ENCODE measurements at places on chromosomes 13 and 19.
A peak's percentile ranks its signal among the peaks of the same experiment; 100 is the strongest.

DNA sequence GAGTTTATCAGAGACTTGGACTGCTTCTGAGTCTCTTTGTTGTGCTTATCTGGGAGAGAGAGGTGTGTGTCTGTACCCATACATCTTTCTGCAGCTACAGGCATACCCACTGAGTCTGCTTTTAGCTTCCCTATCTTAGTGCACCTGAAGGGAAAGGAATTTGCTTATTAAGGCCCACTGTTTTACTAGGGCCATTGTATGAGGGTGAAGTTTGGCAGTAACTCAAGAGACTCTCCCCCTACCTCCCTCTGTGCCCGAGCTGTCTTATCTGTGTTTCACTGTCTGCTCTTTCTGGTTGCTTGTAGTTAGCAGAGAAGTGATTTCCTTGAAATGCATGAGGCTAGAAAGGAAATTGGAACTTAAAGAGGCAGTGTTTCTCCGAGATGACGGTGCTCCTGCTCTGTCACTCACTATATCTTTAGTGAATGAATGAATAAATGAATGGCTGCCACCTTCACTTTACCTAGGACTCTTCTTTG, 678 bp upstream of the CD33 start:
- DNase-seq, result no peak

DNA sequence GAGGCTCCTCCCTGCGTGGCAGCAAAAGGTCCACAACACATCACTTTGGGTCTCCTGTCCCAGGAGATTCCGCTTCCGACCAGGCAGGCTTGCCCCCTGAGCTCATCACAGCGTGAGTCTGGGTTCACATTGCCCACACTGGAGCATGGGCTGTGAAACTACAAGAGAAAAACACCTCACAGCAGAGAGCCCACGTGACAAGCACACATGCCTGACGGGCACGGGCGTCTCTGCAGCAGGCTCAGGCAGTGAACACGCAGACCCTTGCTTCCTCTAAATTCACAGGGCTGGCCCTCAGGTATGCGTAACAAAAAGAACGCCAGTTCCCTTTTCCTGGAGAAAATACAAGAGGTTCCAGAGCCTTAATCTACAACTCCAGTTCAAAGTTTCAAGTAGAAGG, 41.9 kb downstream of the RASA3 start:
- peak; percentile 17 for DNase-seq

DNA sequence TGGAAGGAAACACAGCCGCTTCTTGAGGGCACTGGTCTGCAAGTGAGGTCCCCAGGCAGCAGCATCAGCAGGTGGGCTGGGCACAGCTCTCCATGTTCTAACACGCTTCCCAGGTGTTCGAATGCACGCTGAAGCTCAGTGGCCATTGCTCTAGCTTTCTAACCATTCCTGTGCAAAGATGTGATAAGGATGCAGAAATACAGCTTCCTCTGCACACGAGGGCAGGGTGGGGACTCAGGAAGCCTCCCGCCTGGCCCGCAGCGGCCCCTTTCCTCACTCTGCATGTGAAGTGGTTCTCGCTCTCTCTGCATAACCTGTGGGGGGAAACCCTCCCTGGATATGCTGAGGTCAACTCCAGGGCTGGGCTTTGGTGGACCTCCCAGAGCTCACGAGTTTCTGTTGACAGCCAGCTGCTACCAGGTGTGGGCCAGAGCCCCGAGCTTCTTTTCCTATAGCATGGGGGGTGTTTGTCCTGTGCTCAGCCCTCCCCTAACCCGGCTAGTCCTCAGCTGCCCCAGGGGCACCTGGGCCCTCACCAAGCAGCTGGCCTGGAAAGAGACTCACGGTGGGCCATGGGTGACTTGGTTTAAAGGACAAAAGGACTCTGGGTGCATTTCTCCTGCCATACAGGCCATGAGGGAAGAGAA, 168.2 kb downstream of the TEX29 start:
- DNase-seq, result no peak

DNA sequence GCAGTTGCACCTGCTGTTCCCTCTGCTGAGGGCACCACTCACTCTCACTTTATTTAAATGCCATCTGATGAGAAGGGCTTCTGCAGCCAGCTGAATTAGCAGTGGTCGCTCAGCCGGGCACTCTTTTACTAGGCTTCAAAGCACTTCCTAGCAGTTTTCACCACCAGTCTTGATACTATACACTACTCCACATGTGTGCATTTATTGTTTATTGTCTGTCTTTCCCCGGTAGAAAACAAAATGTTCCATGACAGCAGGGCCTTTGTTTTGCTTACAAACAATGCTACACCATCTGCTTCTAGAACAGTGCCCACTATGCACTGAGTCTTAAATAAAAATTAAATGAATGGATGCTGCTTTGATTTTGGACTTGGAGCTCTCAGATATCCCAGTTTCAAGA, 404.9 kb downstream of the FGF14 start:
- no peak for DNase-seq

GRCh38 chr13:98681049-98681448, 71.4 kb downstream of the SLC15A1 start:
- DNase-seq, result no peak

DNA sequence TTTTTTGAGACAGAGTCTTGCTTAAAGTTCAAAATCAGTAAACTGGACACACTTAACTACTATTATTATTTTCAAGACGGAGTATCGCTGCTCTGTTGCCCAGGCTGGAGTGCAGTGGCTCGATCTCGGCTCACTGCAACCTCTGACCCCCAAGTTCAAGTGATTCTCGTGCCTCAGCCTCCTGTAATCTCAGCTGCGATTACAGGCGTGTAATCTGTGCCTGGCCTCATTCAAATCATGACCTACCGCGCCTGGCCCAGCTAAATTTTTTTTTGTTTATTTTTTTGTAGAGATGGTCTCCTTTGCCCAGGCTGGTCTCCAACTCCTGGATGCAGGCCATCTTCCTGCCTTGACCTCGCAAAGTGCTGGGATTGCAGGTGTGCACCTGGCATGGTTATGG, 23.0 kb downstream of the ZNF101 start:
- no peak for DNase-seq

DNA sequence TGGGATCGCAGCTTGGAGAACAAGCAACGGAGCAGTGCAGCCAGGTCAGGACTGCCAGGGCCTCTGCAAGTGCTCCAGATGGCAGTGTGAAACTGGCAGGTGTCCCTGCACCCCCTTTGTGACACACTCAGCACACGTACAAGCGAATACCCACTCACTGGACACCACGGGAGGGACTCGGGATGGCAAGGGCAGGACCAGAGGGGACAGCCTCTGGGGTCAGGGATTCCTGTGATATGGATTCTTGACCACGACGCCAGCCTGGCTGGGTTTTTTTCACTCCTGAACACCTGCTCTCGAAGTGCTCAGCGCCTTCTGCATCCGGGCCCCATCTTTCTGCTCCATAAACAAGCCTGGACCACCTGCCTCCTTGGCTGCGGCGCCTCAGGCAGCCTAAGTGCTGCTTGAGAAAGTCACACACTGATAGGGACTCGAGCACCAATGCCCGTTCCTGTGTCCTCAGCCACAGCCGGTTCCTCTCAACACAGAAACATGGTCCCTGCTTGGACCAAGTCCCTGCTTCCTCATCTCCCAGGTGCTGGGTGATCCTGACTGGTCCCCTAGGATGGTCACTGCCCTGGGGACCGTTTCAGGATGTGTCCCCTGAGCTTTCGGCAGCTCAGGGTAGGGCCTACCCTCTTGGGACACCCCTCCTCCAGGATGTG, 22.0 kb downstream of the ELAVL1 start:
- no peak for DNase-seq

DNA sequence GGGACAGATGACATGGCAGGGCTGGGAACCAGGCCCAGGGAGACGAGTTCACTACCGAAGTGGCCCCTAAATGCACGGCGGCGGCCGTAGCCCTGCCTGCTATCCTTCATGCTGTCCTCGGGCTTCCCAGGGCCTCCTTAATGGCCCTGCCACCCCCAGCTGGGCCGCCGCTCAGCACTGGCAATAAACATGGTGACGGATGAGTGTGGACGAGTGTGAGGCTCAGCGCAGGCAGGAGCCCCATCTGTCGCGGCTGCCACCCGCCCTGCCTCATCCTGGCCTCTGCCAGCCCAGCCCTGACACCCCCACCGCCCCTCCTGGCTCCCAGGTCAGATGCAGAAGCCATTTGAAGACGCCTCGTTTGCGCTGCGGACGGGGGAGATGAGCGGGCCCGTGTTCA, 13.6 kb downstream of the PIN1 start:
- DNase-seq, result no peak

DNA sequence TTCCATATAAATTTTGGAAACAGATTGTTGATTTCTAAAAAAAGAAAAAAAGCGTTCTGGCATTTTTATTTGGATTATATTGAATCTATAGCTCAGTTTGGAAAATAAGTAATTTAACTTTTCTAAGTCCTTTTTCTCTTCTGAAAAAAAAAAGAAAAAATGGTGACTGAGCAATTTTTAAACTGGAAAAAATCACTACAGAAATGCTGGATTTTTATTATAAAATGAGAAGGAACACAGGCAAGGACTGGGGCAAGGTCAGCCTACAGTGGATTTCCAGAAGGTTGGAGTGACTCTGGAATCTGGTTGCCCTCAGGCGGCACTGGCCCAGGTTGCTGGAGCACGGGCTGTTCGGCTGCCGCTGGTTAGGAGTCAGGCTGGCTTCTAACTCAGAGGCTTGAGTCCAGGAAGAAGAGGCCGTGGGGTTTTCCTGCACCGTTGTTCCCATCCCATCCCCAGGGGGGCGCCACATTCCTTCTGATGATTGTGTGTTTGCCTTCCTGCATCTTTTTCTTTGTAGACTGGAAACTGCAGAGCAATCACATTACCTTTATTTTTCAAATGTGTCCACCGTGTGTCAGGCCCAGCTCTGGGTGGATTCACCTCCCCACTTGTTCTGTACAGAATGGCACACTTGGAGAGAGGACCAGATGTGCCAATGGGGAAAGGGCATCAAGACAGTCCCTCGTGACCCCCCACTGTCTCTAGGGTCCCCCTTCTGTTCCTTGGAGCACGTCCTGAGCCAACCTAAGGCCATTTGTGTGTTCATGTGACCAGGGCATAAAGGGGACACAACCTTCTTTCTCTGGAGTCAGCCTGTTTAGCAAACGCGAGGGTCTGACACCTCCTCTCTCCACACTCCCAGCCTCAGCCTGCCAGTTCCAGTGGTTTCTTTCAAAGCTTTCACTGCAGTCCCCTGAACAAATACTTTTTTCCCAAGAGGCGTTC, 44.5 kb upstream of the GTF3A start:
- DNase-seq, result peak; percentile 70

GRCh38 chr13:44352671-44353070, 21.0 kb upstream of the SERP2 start:
- no peak for DNase-seq

GRCh38 chr13:47279920-47280319, 383.1 kb upstream of the HTR2A start:
- DNase-seq, result no peak

GRCh38 chr13:43686557-43686956, 100.2 kb downstream of the ENOX1 start:
- no peak for DNase-seq

- DNase-seq, result no peak
These were observed 15.4 kb downstream of the GTPBP3 start for GRCh38 chr19:17352608-17353280.

DNA sequence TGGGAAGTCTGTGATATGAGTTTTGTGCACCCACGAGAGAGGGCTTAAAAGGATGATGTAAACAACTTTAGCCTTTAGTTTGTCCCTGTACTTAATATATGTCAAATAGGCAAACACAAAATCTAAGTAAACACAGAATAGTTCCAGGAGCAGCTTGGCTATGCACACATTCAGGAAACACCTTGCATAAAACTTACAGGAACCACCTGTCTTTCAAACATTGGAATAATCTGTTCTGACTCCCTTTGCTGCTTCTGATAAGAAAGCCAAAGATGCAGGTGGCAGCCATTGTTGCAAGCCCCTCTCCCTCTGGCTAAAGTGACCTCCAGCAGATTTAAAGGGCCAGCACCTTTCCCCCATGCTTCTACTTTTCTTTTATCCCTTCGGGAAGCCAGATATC, 4.7 kb downstream of the EEF1AKMT1 start:
- DNase-seq, result no peak

DNA sequence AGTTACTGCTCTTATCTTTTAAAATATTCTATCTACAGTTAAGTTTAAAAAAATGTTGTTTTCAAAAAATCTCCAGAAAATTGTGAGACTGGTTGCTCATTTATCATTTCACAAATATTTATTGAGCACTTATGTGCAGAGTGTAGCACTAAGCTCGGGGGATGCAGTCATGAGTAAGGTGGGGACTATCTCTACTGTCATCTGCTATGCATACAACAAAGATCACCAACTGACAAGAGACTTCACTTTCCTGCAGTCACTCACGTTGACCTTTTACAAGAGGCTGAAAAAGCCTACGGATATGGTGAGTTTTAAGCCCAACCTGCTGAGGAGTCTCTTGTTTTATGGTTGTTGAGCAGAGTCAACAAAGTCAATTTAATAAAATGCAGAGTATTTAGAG, 392.5 kb downstream of the KLF12 start:
- no peak for DNase-seq

- no peak for DNase-seq
These were observed 1.8 kb upstream of the FBN3 start for GRCh38 chr19:8150998-8151766.

GRCh38 chr13:110894086-110894485, 20.8 kb downstream of the ANKRD10 start:
- DNase-seq, result no peak

- DNase-seq, result no peak
These were observed 27.1 kb downstream of the NKPD1 start for GRCh38 chr19:45133661-45134060.

DNA sequence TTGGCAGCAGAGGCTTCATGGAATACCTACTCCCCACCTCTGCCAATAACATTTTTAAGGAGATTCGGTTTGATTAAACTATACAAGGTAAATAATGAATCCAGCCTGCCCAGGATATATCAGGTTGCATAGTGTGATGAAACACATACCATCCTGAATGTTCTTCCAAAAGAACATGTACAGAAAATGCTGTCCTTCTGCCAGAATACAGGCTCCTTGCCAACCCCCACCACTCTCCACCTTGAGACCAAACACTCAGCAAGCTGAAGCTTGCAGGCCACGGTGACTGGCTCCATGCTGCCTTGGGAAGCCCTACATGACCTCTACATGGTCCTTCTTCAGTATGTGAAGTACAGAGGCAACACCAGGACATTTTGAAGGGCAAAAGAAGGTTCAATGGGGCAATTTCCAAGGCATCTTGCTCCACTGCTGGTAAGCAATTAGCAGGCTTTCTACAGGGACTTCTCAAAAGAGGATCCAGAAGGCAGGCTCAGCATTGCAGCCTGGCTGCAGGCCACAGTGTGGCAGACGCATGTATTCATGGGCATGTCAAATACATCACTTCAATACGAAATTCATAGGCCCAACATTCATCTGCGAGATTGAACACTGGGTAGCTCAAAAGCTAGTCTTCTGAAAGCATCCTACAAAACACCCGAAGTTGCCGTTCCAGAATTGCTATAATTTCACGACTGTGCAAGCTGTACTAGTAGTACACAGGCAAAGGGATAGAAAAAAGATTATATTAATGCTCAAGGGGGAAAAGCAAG, 62.4 kb upstream of the SERP2 start:
- no peak for DNase-seq

DNA sequence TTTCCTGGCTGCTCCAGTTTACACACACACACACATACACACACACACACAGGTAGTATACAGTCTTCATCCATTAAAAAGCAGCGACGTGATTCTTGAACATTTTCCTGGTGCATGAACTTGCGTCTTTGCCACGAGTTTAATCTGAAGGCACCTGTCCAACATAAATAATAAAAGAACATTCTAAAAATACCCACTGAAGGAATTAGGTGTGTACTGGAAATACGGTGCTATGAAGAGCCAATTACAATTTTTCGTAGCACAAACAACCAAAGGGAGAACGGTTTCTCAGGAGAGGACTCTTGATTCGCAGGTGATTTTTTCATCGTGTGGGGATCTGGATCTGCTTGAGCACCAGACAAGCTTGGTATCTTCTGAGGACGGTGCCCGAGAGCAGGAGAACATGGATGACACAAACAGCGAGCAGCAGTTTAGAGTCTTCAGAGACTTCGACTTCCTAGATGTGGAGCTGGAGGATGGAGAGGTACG, 61.2 kb downstream of the ZAR1L start:
- DNase-seq, result no peak
